ENCODE measurements at places on chromosomes 3 and 15.

DNA sequence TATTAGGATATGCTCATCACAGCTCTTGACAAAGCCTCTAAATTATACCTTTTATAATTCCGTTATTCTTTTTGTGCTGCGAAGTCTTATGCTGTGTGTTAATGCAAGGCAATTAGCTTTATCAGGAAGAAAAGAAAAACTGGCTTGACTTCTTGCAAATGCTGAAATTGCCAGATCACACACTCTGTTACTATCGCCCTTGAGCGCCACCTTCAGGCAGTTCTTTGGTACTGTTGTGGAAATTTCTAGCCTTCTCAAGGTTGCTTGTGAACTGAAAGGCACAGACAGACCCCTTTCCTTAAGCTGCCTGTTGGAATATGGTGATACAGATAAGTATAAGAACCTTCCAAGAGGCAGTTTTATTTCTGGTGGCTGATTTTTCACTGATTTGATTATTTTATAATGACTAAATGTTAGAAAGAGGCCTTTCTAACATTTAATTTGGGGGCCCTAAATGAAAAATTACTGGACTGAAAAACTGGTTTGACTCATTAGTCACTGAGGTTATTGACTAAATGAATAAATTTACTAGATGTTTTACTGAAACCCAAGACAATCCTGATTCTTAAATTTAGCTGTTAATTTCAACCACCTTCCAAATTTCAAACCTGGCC lies 126.2 kb upstream of the RASGRP1 start:
- peak; percentile 64 for DNase-seq

DNA sequence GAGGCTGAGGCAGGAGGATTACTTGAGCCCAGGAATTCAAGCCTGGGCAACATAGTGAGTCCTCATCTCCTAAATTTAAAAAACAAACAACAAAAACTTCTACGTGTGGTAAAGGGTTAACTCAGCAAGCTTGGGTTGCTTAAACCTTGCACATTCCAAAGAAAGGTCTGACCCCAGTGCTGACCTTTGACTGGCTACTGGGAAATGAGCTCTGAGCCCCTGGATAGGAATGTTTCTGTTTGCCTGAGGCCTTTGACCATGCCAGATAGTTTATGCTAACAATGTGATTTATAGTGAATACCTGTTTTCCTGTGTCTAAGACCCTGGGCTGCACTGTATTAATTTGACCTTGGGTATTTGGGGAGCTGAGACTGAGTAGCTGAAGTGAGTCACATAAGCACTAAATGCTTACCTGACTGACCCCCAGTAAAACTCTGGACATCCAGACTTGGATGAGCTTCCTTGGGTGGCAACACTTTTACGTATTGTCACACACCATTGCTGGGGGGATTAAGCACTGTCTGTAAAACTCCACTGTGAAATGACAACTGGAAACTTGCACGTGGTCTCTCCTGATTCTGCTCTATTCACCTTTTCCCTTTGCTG lies 20.7 kb downstream of the TCAIM start:
- no peak for DNase-seq

- peak; percentile 31 for DNase-seq
These were observed 682 bp downstream of the ETFA start for GRCh38 chr15:76310475-76311099.

GRCh38 chr15:34271493-34271892 lies 46.7 kb downstream of the EMC4 start:
- no peak for DNase-seq

- no peak for DNase-seq
These were observed 57.3 kb downstream of the ROBO2 start for GRCh38 chr3:77096966-77097890.

DNA sequence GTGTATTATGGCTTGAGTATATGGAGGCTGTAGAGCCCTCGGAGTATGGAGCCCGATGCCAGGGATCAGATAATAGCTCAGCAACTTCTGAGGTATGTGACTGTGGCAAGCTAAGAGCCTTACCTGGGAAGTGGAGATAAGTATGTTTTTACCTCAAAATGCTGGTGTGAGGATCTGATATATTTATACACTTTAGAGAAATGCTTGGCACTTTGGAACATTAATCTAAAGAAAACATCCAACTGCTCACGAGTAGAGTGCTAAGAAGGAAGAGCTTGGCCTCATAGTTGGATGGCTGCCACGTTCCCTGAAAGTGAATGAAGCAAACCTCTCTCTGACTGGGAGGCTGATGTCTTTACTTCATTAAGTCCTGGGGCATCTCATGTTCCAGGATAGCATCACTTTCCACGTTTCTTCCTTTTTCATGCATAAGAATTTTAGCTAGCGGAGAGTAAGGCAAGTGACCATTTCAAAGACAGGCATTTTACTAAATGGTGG lies 58.9 kb upstream of the GOLGA8J start:
- DNase-seq, result no peak

- DNase-seq, result no peak
These were observed 15.3 kb upstream of the NRROS start for GRCh38 chr3:196624067-196624790.

- DNase-seq, result no peak
These were observed 24.1 kb downstream of the CBLB start for GRCh38 chr3:105844704-105845103.

- DNase-seq, result no peak
These were observed 25.7 kb downstream of the PCOLCE2 start for GRCh38 chr3:142863010-142863817.

DNA sequence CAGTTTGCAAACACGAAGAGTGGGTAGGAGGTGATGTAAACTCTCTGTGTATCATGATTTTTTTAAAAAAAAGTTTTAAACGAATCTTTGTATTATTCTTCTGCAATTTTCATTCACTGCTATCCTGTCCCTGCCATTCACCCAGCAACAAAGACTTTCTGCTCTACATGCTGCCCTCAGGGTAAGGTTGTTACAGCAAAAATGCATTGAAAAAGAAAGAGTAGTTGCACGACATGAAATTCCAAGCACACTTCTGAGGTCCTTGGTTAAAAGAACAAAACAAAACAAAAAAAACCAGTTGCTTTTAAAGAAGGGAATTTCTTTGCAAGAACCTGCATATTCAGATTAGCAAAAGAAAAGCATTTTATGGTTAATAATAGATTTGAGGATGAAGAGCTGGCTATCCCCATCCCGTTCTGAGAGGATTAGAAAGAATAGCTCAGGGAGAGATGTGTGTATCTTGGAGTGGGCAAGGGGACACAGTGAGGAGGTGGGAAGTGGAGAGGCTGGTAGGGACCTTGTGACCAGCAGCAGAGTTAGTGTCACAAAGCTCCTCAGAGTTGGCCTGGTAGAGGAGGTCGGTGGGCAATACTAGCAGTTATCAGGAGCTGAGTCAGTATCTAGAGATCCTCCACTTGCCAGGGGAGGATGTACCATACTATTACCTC lies 290.8 kb downstream of the NEK10 start:
- no peak for DNase-seq

DNA sequence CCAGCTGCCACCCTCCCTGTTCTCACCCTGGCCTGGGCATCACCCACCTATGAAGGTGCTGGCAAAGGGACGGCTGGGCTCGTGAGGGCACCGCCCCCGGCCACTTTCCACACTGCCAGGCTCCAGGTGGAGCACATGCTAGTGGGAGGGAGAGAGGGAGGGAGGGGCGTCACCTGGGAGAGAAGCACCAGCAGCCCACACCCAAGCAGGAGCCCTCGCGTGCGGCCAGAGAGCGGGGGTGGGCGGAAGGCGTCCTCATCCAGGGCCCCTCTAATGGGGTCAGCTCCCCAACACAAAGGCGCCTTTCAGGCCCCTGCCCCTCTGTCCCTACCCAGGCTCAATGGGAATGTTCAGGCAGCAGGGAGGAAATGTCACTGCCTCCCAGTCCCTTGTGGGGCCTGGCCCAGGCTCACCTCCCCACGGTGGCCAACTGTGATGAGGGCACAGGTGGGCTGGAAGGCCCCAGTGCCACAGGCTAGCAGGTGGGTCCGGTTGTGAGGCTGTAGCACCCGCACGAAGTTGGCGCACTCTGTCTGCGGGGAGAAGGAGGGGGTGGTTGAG lies 3.1 kb downstream of the SEMA3G start:
- DNase-seq, result no peak

DNA sequence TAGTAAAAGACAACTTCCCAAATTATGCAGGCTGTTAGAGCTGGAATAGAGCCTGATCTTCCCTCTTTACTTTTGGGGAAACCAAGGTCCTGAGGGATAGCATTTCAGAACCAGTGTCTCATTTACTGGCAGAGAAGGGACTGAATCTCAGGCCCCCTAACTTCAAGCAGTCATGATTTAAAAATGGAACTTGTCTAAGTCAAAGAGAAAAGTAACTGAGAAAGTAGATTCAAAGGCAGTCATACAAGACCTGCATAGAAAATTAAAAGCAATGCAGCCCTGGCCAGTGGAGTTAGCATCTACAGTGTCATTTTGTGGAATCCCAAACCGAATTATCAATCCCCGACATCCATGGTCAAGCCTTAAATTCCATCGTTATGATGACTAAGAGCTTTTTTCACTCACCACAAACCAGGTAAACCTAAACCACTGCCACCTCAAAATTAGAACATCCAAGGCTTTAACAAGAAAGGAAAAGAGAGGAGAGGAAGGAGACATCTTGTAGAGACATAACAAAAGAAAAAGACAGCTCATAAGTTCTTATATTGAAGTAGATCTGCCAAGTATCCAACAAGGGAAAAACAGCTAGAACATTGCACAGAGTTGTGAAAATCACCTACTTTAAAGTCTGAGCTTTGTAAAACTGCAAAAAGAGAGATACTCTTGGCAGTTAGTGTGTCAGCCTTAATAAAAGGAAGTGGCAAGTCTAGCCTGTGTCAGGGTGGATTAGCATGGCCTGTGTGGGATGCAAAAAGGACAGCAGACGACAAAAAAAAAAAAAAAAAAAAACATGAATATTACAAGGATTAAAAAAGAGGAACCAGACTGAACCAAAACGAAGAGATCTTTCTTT lies 54.1 kb upstream of the CCR2 start:
- no peak for DNase-seq

GRCh38 chr15:96117270-96117669 lies 213.2 kb upstream of the NR2F2 start:
- DNase-seq, result no peak

DNA sequence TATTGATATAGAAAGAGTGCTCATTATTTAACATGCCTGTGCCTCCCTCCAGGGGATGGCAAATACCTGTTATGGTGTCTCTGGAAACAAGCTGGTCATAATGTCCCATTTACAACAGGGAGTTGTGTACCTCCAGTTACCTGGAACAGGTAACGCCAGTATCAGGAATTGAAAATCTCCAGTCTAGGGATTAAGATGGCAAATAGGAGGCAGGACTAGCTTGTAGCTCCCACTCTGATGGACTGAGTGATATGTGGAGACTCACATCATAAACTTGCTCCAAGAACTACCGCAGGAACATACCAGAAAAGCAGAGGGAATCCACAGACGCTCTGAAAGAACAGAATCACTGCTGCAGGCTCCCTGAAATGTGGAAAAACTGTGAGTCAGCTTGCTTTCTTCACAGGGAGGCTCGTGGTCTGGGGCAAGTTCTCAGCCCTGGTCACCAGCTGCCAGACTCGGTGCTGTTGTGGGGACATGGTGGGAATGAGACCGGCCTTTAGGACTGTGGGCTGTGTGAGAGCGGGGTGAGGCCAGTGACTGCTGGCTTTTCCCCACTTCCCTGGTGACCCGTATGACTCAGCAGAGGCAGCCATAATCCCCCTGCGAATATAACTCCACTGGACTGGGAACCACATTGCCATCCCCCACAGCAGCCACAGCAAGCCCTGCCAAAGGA lies 97.4 kb downstream of the KCNAB1 start:
- DNase-seq, result no peak

DNA sequence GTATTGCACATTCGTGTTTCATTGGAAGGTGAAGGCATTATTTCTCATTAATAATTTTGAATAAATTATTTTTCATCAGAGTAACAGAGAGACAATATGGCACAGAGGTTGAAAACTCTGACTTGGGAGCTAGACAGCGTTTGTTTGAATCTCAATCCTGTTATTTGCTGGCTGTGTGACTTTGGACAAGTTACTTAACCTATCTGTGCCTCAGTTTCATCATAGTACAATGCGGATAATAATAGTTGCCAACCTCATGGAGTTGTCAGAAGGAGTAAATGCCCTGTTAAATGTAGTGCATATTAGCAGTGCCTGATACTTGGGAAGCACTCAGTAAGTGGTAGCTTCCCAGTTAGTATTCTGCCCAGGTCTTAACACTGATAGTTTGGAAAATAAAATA lies 151.7 kb downstream of the SPATA16 start:
- DNase-seq, result no peak

DNA sequence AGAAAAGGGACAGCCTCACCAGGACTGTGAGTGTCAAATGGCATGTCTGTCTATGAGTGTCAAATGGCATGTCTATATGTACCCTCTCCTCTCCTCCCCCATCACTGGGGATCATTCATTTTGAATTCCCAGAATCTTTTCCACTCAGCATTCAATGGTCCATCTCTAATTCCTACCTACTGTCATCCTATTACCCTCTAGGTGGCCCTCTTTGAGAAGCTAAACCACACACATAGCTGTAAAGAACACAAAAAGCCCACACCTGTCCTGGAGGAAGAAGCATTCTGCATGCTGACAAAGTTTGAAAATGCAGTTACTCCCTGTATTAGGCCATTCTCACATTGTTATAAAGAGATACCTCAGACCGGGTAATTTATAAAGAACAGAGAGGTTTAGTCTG lies 46.2 kb upstream of the PYDC2 start:
- no peak for DNase-seq

GRCh38 chr3:3065876-3066275 lies 44.3 kb downstream of the IL5RA start:
- no peak for DNase-seq

DNA sequence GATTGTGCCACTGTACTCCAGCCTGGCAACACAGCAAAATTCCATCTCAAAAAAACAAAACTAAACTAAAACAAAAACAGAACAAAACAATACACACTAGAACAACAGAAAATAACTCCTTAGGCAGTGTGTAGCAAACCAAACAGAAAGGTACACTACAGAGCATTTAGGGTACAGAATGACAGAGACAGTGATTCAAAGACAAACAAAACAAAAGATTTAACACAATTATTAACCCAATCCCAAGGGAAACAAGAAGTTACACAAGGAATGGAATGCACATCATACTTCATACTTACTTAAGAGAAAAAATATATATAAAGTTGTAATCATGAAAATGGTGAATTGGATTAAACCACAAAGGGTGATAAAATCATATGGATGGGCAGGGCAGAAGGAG lies 12.9 kb downstream of the SLC25A20 start:
- DNase-seq, result no peak

- no peak for DNase-seq
These were observed 2.3 kb downstream of the RPLP1 start for GRCh38 chr15:69454953-69455352.
